Chondrocyte (in vitro differentiated cells): ENCODE measurements at places on chromosomes 3 and 15. TPM values are rescaled to one million over a fixed set of nuclear protein-coding genes. Genes with fewer than 3 reads are reported as not detected.

Gene AADACL2
- total RNA-seq, result not detected in 3 replicates

Gene NR2E3
- not detected in 3 replicates for total RNA-seq

Gene TAGLN3
- not detected in 3 replicates for total RNA-seq

Gene ACKR4
- total RNA-seq, result 0.22 TPM in 1 of 3 replicates, not detected in the others

DNA sequence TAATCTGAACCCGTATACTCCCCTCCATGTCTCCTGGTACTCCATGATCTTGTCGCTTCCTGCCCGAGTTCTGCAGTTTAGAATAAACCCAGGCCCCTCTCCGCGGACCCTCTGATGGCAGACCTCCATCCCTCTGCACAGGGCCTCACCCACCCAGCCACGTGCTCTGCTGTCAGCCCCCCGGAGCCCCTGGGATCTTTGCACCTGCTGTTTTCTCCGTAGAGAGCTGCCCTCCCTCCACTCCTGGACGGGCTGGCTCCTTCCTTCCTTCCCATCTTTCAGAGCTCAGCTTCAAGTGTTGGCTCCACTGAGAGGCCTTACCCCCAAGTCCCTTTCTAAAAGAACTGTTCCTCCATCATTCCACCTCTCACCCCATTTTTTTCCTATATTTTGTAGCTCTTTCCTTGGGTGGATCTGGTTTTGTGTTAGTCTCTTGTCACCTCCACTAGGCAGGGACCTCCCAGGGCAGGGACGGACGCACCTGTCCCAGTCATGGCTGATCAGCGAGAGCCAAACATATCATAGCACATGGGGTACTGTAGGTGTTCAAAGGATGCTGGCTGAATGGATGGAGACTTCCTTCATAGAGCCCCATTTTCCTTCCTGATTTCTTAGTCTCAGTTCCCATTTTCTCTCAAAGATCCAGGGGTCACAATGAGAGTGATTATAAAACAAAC lies 106.6 kb downstream of the VGLL4 start:
- H3K36me3 ChIP-seq, result peaks cover 1% of the 10 kb centered on the region
- peaks cover 33% of the 10 kb centered on the region for H3K4me1 ChIP-seq
- no peak overlapping the region for H3K4me3 ChIP-seq

DNA sequence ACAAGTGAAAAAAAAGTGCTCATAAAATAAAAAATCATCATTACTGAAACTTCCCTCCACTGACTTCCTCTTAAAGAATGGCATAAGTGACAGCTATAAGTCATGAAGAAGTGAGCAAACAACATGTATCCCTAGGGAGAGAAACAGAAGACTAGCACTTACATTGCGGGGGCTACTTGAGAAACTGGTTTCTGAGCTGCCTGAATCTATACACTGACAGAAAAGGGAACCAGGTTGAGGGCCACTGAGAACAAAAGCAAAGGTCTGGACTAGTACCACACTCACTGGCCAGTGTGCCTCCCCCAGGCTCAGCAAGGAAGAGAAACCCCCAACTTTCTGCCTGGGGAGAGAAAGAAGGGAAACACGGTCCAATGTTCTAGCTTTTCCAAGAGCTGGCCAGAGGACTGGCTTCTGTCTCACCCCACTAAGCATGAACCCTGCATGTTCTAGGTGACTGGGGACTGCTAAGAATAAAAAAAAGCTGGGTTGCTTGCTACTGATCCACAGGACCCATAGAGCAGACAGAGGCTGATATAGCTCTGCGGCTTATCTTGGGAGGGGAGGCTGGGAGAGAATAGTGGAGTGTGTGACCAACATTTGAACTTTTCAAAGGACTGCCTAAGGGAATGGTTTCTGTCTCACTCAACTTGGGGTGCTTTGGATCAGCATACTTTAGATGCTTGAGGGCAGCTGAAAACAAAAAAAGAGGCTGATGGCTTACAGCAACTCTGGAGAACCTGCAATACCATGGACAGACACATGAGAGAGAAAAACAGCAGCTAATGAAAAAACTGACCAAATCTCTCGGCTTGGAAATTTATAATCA lies 8.1 kb downstream of the RAD18 start:
- no peaks in the 10 kb centered on the region for H3K27me3 ChIP-seq
- H3K4me1 ChIP-seq, result peaks cover 23% of the 10 kb centered on the region
- DNase-seq, result no peak
- peaks cover 6% of the 10 kb centered on the region for H3K36me3 ChIP-seq
- H3K4me3 ChIP-seq, result no peak overlapping the region

GRCh38 chr3:183529717-183530116 lies 25.8 kb downstream of the KLHL6 start:
- DNase-seq, result no peak
- H3K36me3 ChIP-seq, result no peaks in the 10 kb centered on the region
- H3K4me1 ChIP-seq, result peaks cover 32% of the 10 kb centered on the region
- H3K27me3 ChIP-seq, result no peaks in the 10 kb centered on the region
- H3K27ac ChIP-seq, result no peak overlapping the region

- H3K4me1 ChIP-seq, result no peaks in the 10 kb centered on the region
- H3K27me3 ChIP-seq, result peaks cover 9% of the 10 kb centered on the region
- DNase-seq, result no peak
- no peaks in the 10 kb centered on the region for H3K36me3 ChIP-seq
- H3K4me3 ChIP-seq, result no peak overlapping the region
Measured at GRCh38 chr3:193168931-193169330, 72.1 kb upstream of the PLAAT1 start.

GRCh38 chr15:20356444-20356910 lies 185.1 kb downstream of the GOLGA6L6 start:
- no peaks in the 10 kb centered on the region for H3K27me3 ChIP-seq
- no peak overlapping the region for H3K27ac ChIP-seq
- peak; percentile 100 for DNase-seq
- no peaks in the 10 kb centered on the region for H3K36me3 ChIP-seq
- no peaks in the 10 kb centered on the region for H3K4me1 ChIP-seq

DNA sequence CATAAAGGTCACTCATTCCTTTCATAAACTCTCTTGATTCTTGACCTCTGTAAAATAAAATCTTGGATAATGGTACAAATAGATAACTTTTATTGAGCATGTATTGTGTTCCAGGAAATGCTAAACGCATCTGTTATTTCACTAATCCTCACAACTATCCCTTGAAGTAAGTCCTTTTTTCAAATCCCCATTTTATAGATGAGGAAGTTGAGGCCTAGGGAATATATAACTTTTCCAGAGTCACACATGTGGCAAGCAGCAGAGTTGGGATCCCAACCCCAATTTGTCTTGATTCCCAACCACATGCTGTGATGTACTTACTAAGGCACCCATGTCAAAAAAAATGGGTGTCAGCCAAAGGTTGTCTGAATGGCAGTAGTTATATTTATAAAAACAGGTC lies 6.3 kb downstream of the VPS39 start:
- H3K27ac ChIP-seq, result no peak overlapping the region
- no peak for DNase-seq
- H3K4me3 ChIP-seq, result no peak overlapping the region
- H3K36me3 ChIP-seq, result peaks cover 9% of the 10 kb centered on the region
- H3K4me1 ChIP-seq, result peaks cover 18% of the 10 kb centered on the region
- H3K27me3 ChIP-seq, result no peaks in the 10 kb centered on the region

GRCh38 chr3:38561746-38562466 lies 65.8 kb downstream of the EXOG start:
- H3K4me1 ChIP-seq, result no peaks in the 10 kb centered on the region
- H3K27me3 ChIP-seq, result no peaks in the 10 kb centered on the region
- H3K36me3 ChIP-seq, result no peaks in the 10 kb centered on the region
- peak; percentile 65 for DNase-seq
- no peak overlapping the region for H3K4me3 ChIP-seq

DNA sequence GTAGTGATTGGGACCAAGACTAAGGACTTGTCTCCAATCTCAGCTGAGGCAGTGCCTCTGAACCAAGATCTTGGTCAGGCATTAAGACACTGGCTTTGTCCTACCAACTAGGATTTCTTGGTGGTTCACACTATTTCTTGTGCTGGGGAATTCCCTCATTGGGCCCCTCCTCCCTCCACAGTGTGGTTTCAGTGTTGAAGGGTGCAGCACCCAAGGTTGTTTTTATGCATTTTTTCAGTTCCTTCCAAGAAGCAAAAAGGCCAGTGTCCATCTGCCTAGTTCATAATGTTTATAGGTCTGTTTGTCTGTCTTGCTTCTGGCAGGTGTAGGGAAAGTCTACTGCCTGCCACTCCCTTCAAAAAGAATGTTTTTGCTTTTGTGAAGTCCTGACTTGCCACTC lies 10.6 kb upstream of the ITPKA start:
- no peak overlapping the region for H3K27ac ChIP-seq
- no peaks in the 10 kb centered on the region for H3K4me1 ChIP-seq

GRCh38 chr3:44476181-44476611 lies 1.3 kb downstream of the ZNF445 start:
- H3K4me3 ChIP-seq, result peak overlapping the region; percentile 92
- H3K4me1 ChIP-seq, result peaks cover 43% of the 10 kb centered on the region
- no peak for DNase-seq

DNA sequence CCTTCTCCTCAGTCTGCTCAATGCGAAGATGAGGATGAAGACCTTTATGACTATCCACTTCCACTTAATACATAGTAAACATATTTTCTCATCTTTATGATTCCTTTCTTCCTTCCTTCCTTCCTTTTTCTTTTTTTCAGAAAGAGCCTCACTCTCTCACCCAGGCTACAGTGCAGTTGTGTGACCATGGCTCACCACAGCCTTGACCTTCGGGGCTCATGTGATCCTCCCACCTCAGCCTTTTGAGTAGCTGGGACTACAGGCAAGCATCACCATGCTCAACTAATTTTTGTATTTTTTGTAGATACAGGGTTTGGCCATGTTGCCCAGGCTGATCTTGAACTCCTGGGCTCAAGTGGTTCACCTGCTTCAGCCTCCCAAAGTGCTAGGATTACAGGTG lies 52.0 kb upstream of the RAP2B start:
- DNase-seq, result no peak
- no peaks in the 10 kb centered on the region for H3K36me3 ChIP-seq
- no peak overlapping the region for H3K4me3 ChIP-seq
- no peaks in the 10 kb centered on the region for H3K27me3 ChIP-seq

DNA sequence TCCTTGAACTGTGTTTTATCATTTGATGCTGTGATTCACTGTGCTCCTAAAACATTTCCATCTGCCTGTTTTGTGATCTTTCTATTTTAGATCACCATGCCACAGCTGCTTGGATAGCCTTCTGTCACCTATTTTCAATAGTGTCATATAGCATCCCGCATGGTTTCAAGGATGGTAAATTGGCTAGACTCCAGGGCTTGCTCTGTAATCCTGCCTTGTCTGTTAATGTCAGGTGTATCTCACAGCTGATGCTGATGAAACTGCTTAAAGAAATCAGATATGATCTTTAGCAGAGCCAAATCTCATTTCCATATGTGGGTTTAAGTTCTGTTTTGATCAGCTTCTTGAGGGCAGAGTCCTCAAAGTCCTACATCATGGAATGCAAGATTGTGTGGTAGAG lies 182.2 kb downstream of the UBE2E2 start:
- H3K36me3 ChIP-seq, result peaks cover under 1% of the 10 kb centered on the region
- DNase-seq, result no peak
- H3K4me3 ChIP-seq, result no peak overlapping the region
- no peaks in the 10 kb centered on the region for H3K27me3 ChIP-seq

DNA sequence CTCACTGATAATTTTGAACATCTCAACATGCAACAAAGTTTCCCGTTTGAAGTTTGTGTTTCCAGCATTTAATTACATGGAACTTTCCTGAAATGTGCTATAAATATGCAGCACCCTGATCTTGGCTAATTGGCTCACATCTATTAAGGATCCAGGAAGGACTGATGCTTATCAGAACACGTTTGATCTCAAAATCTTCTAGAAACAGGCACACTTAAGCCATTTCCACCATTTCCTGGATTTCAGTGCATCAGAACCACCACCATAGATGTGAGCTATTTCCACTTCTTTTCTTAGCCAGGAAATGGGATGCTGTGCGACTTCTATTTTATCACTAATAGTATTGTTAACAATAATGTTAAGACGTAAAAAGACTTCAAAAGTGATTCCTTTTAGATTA lies 228.9 kb downstream of the FEZF2 start:
- peaks cover 9% of the 10 kb centered on the region for H3K4me1 ChIP-seq
- no peak overlapping the region for H3K4me3 ChIP-seq
- H3K27me3 ChIP-seq, result no peaks in the 10 kb centered on the region
- DNase-seq, result no peak

DNA sequence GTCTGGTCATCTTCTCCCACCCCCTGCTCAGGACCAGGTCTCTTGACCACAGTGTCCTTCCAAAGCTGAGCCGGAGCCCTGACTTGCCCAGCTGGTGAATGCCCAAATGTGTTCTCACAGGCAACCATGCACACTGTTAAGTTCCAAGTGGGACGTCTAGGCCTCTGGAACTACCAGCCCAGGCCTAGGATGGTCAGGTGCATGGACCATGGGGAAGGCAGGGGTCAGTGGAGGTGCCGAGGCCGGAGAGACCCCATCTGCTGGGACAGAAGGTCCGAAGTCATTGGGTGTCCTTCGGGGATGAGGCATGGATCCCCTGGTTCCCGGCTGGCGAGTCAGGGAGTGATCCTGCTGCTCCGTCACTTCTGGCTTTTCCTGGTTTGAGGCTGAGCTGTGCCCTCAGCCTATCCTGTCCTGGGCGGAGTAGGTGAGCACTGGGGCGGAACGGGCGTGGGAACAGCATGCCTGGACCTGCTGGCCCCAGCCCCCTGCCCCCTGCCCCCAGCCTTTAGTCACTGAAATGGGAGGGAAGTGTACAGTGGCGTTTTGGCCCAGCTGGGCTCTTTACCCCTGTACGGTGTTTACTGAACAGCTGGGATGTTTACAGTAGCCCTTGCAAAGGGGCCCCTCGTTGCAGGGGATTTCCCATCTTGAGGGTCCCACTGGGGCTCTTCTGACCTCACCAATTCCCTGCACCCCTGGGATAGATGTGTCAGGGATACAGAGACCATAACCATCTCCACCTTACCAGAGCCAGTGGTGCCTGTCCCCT lies 12.1 kb downstream of the SEMA3F start:
- H3K27me3 ChIP-seq, result no peaks in the 10 kb centered on the region
- peaks cover 61% of the 10 kb centered on the region for H3K4me1 ChIP-seq
- peak overlapping the region; percentile 23 for H3K4me3 ChIP-seq

DNA sequence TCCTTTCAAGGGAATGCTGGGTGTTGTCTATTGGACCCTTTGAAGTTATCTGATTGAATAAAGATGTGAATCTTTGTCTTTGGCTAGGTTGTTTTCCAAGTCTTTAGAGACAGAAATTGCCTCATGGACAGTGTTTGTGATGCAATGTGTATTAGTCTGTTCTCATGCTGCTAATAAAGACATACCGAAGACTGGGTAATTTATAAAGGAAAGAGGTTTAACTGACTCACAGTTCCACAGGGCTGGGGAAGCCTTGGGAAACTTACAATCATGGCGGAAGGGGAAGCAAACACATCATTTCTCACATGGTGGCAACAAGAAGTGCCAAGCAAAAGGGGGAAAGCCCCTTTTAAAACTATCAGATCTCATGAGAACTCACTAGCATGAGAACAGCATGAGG lies 88.8 kb upstream of the PLXND1 start:
- H3K4me1 ChIP-seq, result peaks cover 3% of the 10 kb centered on the region
- no peak overlapping the region for H3K4me3 ChIP-seq
- no peaks in the 10 kb centered on the region for H3K27me3 ChIP-seq
- DNase-seq, result no peak
- peaks cover 4% of the 10 kb centered on the region for H3K36me3 ChIP-seq

DNA sequence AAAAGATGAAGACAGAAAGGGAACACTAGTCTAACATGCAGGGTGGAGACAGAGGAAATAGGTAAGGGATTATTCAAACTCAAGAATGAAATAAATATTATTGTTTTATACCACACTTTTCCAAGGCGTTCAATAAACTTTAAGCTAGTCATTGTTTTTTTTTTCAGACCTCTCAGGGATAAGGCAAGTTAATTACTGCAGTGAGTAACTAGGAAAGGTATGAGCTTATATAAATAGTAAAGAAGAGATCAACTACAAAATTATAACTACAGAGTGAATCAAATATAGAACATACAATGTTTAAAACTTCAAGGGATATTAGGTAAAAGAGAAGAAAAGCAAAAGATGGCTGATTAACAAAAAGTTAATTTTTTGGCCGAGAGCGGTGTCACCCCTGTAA lies 31.5 kb upstream of the XXYLT1 start:
- no peak overlapping the region for H3K4me3 ChIP-seq
- H3K36me3 ChIP-seq, result peaks cover 7% of the 10 kb centered on the region
- H3K4me1 ChIP-seq, result peaks cover 9% of the 10 kb centered on the region
